ENCODE measurements at places on chromosomes 3 and 15. TPM values are rescaled to one million over a fixed set of nuclear protein-coding genes. Genes with fewer than 3 reads are reported as not detected.

GOLGA6D gene
- not detected for total RNA-seq

GRIP2 gene
- 9.1 TPM for total RNA-seq

MST1R gene
- total RNA-seq: 1.8 TPM

CTXND1 gene
- total RNA-seq: 0.88 TPM

RTP3 gene
- total RNA-seq: not detected

BLM gene
- 5.5 TPM for total RNA-seq

NR2E3 gene
- 218 TPM for total RNA-seq

KLF13 gene
- 34.1 TPM for total RNA-seq

PARP9 gene
- total RNA-seq: 15.2 TPM

EFL1 gene
- total RNA-seq: 33.4 TPM

RTP1 gene
- total RNA-seq: not detected

OR5K2 gene
- not detected for total RNA-seq

CCDC39 gene
- total RNA-seq: 0.66 TPM

NUDT16 gene
- total RNA-seq: 18.6 TPM

KIF23 gene
- total RNA-seq: 22.6 TPM

EFHB gene
- total RNA-seq: 1.8 TPM

TRH gene
- 14.0 TPM for total RNA-seq

Data from camera-type eye (tissue), 1 donor.